HS-27A (cell line): ENCODE measurements at places on chromosomes 7 and 10.

GRCh38 chr10:27713941-27714340, 31.7 kb downstream of the MKX start:
- no peak for DNase-seq

- DNase-seq: no peak
These were observed 24.0 kb downstream of the CCSER2 start for GRCh38 chr10:84352251-84352842.

DNA sequence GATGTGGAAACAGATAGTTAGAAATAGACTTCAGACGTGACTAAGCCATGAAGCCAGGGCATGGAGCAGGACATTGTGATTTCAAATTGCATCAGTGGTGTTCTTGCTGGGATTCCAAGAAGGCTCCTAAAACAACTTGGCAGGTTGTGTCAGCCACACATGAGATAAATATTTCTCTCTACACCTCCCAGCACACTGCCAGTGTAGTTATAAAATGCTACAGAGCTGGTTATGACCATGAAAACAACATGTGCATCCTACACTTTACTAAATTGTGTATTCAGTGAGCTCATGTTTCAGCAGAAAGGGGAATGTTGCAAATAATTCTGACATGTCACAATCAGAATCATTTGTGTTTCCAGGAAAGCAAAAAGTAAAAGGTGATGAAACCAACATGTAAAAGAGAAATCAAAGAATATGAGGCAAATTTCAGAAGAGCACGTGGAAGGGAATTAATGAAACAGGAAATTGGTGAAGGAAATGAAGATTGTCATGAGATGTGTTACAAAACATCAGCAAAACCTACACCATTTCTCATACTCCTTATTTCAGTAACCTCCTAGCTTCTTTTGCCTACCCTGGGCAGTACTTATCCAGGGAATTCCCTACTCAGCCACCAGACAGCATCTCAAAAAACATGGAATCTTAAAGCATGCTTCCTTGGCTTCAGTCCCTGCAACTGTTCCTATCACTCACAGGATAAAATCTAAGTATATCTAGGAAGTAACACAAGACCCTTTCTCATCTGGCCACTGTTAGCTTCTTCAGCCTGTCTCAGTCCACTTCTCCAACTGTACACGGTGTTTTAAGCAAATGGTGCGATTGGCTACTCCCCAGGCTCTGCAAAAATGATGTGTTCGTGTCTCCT, 5.8 kb upstream of the CYP3A7 start:
- no peak for DNase-seq

DNA sequence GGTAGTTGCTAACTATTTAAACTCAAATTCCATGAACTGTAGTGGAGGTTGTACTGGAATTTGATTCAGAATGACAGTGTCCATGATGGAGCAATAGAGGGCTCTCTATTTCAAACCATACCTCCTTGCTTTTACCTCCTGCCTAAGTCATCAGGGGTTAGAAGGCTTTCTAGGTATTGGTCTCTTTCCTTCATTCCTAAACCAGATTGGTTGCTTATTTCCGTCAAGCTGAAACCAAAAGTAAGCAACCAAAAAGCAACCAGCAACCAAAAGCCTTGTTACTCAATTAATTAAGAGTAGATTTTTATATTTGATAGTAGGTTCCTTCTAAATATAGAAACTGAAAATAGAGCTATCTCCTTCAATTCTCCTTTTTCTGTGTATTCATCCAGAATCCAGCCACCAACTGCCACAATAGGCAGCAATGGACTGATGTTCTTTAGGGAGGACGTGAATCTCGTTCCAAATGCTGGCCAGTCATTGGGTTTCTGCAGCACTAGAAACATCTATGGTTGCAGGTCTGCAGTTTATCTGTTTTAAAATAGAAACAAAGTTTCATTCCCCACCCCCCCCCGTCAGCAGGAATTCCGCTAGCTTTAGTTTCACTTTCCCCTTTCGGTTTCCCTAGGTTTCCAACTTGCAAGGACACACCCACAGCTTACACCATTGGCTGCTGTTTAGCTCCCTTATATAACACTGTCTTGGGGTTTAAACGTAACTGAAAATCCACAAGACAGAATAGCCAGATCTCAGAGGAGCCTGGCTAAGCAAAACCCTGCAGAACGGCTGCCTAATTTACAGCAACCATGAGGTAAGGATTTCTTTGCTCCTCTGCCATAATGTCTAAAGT, at the start of gene IFIT1:
Gene IFIT1, plus strand, starts transcription at position 717 of the 850 bp plus-strand sequence. Its CDS starts 90 bp downstream, at position 807.
- no peak for DNase-seq

DNA sequence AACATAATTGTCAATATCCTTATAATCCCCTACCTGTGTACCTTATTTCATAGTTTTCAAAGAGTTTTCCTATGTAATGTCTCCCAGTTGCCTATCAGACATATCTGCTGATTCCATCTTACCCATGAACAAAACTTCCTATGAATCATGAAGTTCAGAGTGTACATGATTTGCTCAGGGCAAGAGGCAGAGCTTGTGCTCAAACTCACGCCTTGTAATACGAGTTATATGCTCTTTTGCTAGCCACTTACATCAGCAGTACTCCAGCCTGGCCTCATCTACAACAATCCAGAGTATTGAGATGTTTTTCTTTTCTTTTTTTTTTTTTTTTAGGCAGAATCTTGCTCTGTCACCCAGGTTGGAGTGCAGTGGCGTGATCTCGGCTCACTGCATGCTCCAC, 11.8 kb downstream of the PKD2L1 start:
- no peak for DNase-seq

GRCh38 chr7:1638215-1638661, 31.8 kb upstream of the ELFN1 start:
- no peak for DNase-seq

DNA sequence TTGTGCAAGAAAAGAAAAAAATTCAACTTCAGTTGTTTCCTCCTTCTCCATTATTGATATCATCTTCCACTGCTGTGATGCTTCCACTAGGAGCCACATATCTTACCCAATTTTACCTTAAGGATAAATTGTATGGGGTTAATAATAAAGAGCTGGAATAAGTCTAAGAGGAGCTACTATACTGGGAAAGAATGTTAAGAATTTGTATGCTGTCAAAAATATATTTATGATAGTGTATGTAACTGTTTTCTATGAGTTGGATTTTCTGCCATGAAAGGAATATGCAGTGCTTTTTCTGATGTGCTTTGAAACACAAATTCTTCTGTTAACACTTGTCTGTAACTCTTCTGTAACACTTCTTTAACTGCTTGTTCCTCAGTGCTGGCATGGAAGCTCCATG, 219.1 kb downstream of the VTI1A start:
- DNase-seq: no peak
